ENCODE measurements at places on chromosomes 4 and X.

DNA sequence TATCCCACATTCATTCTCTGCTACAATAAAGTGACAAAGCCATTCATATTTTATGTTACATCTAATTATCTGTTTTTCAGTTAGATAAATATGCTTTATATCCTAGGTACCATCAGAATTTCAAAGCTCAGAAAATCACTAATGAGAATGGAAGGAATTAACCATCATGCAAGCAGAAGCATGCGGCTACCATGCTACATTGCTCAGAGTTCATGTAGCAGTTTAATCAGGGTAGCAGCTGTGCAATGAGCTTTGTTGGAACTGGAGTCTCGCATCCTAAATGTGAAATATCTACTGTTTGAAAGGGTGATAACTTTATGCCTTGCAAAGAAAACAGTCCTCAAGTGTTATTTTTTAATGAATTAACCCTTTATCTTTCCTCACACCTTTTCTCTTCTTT, 77.5 kb downstream of the SNCA start:
- DNase-seq: no peak

DNA sequence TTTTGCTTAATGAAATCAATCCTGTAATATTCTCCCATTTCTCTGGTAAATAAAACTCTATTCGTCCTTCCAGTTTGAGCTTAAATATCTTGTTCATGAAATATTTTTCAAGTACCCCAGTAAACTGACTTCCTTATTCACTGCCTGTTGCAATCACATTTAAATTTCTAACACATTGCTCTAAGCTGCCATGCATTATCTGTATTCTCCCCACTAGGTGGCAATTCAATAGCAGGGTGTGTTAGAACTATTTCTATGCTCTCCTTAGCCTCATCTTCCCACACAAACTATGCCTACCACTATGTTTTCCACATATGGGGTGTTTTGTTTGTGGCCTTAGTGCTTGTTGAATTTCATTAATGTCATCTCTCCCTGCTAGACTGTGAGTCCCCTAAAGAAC, 377.1 kb upstream of the HS3ST1 start:
- no peak for DNase-seq

DNA sequence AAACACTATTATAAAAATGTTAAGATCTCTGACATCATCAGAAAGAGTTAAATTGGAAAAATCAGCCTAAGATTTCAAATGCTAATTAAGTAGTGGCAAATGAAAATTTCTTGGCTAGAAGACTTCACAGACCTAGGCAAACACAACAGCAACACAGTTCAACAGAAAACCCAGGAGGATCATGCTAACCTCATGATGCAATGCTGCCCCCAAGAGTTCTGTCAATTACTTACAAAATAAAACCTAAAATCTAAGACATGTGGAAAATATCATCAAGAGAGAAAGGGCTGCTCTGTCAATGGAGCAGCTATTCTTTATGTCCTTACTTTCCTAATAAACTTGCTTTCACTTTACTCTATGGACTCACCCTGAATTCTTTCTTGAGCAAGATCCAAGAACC, 21.0 kb downstream of the S100G start:
- DNase-seq: no peak

GRCh38 chr4:37733240-37733867, 47.2 kb upstream of the RELL1 start:
- no peak for DNase-seq

GRCh38 chr4:176850436-176850835, 57.7 kb upstream of the VEGFC start:
- no peak for DNase-seq

- DNase-seq: no peak
These were observed 75.3 kb upstream of the TRPC3 start for GRCh38 chr4:122027203-122027602.

DNA sequence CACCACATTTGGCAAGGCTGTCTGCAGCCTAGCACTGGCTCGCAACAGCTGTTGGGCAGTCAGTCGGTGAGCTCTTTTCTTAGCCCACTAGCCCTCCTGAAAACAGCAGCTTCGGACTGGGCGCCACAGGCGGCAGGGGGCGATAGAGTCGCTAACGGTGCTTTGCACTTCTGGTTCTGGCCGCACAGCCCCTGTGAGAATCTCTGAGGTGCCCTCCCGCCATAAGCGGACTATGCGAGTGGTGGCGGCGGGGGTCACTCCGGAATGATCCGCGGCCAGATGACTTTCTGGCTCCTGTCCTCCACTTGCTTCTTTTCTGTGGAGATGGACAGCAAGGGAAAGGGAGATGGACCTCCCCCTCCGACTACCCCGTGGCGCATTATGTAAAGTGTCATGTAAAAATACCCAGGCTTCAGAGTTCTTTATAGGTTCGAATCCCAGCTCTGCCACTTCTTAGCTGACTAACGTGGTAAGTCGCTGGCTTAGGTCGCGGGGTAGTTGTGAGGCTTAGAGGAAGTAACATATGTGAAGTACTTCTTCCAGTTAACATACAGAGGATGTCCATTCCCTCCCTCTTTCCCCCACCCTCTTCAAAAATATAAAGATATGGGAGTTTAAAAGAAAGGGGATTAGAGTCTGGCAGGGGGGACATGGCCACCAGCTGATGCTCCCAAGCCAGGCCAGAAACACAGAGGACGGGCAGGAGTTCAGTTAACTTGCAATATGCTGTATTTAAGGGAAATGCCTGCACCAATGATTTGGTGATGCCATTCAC, 11.0 kb downstream of the ARHGAP36 start:
- no peak for DNase-seq

DNA sequence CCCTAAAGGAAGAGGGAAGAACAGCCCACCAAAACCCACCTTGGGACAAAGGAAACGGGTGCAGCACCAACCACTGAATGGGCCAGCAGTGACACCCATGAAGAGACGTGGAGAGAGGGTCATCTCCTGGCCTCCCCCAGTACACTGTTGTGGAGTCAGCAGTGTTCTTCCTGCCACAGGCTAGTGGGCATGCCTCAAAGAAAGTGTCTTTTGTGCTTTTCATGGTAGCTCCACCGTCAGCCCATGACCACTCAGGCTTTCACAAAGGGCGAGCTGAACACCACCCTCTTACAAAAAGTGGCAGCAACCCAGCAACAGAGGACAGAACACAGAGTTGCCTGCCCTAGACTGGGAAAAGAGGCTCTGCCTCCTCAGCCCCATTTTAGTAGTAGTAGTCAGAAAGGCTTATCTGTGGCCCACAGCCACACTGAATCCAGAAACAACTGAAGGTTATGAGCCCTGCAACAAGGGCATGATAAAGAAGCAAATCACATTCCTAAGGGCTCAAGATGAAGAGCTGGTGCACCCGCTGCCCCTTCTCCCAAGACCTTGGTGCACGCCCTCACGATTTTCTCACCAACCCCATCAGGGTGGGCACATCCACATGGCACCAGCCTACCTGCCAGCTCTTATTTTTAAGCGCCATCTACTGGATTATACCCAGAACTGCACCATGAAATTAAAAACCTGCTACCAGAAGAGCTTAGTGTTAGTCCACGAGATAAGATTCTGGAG, 53.1 kb downstream of the RAB28 start:
- no peak for DNase-seq

Measured in GM04503 (cell line).